ENCODE measurements at places on chromosomes 4 and X. TPM values are rescaled to one million over a fixed set of nuclear protein-coding genes. Genes with fewer than 3 reads are reported as not detected.

GRCh38 chr4:146545102-146545501 is 23.4 kb upstream of the SLC10A7 start:
- DNase-seq = no peak

DNA sequence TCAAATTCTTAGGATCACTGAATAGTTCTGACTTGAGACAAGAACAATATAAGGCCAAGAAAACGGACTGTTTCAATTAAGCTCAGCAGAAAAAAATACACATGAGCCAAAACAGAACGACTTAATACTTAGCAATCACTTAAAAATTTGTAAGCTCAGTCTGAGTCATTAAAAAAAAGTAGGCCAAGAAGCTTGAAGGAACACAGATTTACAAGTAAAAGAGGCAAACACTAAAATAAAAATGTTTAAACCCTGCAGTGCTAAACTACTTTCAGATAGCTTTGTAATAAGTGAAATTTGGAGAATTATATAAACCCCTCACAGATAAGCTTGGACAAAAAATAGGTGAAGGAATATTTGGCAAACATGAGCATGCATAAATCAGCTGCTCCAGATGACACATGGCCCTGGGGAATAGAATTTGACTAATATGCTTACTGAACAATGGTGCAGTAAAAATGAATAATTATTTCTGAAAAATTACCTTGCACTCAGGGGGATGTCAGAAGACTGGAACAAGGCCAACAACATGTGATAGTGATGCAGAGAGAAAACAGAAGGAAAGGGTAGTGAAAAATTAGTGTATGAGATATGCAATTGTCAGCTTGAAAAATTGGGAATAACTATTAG is 49.6 kb downstream of the LNX1 start:
- no peak for DNase-seq

- no peak for DNase-seq
Measured at GRCh38 chrX:134747006-134747405, 88.7 kb upstream of the PLAC1 start.

Gene MTTP
- total RNA-seq = 193 TPM

Data from liver (tissue), 10 donors.